GM12864 (cell line): ENCODE measurements at places on chromosomes 2 and 18.

DNA sequence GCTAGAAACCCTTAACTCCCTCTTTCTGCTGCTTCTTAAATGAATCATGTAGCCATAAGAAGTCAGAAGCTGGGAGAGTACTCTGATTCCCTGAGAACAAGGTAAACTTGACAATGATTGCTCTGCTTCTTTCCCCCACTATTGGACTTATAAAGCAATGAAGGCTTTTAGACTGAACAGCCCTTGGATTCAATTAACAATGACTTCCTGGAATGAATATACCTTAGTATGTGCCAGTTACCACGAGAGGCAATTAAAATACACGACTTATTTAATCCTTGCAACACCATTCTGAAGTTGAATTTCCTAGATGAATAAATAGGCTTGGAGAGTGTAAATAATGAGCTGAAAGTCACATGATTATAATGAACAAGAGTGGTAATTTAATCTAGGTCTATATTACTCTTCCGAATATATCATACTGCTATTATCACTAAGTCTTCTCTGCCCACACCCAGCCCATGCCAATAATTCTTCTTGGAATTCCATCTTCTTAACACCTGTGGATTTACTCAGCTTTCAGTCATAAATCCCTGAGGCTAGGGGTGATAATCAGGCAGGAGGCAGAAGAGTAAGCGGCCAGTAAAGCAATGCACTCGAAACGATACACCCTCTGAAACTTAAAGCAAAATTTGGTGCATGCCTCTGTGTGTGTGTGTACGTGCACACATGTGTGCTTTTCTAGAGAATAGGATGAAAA is 170.2 kb downstream of the ATAD2B start:
- no peak for DNase-seq

GRCh38 chr2:217049956-217050355 is 190.1 kb upstream of the TNP1 start:
- no peak for DNase-seq

DNA sequence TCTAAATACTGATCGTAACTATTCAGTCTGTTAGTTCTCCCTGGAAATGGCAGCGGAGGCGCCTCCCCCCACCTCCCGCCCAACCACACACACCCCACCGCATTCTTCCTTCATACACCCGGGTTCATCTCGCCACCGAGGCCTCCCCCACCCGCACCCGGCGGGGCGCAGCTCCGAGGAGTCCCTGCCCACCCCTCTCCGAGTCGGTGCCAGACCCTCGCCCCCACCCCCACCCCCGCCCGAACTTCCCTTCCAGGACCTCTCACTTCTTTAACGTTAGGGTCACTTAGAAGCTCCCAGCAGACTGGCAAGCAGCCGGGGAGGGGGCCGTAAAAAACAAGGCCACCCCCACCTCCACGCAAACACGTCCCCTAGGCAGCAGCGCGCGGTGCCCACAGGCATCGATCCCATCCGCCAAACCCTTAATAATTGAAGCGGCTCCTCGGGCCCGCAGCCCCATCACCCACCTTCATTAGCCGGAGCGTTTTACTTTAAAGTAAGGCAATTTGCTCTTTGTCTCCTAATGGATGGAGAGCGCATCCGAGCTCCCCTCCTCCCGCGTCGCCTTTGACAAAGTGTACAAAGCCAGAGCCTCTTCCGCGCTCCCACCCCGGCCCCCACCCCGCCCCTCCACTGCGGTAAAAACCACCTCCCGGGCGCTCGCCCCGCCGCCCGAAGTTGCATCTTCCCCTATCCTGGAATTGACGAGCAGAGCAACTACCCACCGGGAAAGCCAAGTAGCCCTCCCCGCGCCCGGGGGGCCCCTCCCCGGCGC is 624 bp downstream of the ZNF516 start:
- no peak for DNase-seq

DNA sequence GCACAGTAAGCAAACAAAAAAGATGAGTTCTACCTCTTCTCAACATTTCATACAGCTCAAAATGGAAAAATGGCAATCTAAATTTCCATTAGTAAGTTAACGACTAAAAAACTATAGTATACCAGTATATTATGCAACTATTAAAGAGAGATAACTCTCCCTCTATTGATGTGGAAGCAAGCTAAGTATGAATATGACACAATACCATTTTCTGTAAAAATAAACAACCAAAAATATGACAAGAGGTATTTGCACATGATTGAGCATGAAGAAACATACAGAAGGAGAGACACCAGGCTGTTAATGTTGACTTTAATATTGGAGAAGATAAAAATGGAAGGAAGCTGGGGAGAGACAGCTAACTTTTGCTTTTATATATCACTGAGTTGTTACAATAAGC is 103.5 kb upstream of the ARL5A start:
- no peak for DNase-seq

- DNase-seq = no peak
Measured at GRCh38 chr18:13185675-13186198, 32.8 kb upstream of the LDLRAD4 start.

DNA sequence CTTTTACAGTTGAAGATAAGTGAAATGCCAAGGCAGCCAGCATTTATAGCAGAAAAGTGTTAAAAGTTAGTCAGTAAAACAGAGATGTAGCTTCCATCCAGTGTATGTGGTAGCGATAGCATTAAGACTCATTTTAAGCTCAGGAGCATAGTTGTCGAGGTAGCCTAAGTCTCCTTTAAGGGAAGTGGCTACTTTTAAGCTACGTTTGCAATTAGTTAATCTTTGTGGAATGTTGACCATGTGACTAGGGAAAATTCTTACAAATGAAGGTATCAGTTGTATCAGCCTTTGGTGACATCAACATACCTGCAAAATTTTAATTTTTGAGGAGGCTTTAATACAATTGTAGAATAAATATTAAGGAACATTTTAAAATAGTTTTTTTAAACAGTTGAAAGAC is 61.9 kb downstream of the LHCGR start:
- DNase-seq = no peak
